ENCODE measurements at places on chromosomes 16 and 17.

- no peak for DNase-seq
- no peaks in the 10 kb centered on the region for H3K36me3 ChIP-seq
- H3K27me3 ChIP-seq, result peaks cover 75% of the 10 kb centered on the region
- no peak overlapping the region for H3K4me3 ChIP-seq
- peaks cover 16% of the 10 kb centered on the region for H3K4me1 ChIP-seq
Observed at GRCh38 chr17:49914096-49914490, 54.9 kb upstream of the DLX4 start.

DNA sequence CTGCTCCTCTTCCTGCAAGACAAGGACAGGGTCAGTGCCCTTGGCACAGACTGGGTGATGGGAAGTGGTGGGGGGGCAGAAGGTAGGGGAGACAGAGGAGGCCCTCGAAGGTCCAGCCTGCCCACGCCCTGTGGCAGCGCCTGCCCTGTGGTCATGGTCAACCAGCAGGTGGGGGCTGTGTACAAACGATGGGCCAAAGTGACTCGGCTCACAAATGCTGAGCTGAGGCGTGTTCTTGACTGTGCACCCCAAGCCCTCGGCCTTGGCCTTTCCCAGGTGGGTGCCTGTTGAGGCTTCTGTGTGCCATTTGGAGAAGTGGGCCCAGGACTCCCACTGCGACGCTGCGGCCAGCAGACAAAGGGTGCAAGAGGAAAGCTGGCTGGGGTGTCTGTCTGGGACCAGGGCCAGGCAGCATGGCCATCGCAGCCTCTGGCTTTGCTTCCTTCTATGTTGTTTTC, 22.6 kb downstream of the MXRA7 start:
- peaks cover 14% of the 10 kb centered on the region for H3K36me3 ChIP-seq
- peak overlapping the region; percentile 79 for H3K27ac ChIP-seq
- peaks cover 44% of the 10 kb centered on the region for H3K4me1 ChIP-seq
- peak overlapping the region; percentile 0 for H3K4me3 ChIP-seq

DNA sequence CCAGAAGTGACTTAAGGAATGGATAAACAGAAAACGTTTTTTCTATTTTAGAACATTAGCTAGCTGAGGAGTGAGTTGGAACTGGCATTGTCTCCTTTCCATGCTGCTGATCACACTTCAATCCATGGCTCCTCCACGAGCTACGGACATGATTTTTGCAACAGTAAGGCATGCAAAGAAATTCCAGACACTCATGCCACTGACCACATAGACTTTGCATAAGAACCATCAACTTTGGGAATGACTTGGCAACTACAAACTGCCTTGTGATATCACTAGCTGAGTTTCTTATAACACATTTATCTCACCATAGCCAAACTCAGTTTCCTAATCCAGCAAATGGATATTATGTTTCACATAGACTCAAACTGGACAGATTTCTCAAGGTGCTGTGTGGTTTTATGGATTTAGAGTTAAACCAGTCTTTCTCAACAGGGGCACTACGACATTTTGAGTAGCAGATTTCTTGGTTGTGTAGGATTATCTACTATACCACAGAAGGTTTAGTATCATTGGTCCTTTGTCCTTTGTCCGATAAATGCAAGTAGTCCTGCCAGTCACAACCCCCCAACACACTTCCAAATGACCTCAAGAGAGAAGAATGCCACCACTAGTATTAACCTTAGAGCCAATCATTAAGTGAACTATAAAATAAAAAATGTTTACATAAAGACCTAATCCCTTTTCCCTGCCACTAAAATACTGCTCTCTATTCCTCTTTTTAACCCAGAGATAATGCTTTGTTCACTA, 48.3 kb upstream of the C17orf78 start:
- peaks cover 26% of the 10 kb centered on the region for H3K36me3 ChIP-seq
- no peak overlapping the region for H3K27ac ChIP-seq
- no peak overlapping the region for H3K4me3 ChIP-seq

GRCh38 chr16:56964243-56965148, 2.7 kb downstream of the CETP start:
- no peaks in the 10 kb centered on the region for H3K4me1 ChIP-seq
- DNase-seq, result peak; percentile 82
- H3K36me3 ChIP-seq, result no peaks in the 10 kb centered on the region
- H3K27me3 ChIP-seq, result no peaks in the 10 kb centered on the region

- DNase-seq, result no peak
- H3K4me3 ChIP-seq, result peak overlapping the region; percentile 60
- no peaks in the 10 kb centered on the region for H3K27me3 ChIP-seq
- H3K36me3 ChIP-seq, result peaks cover 39% of the 10 kb centered on the region
- H3K4me1 ChIP-seq, result peaks cover 48% of the 10 kb centered on the region
Observed at GRCh38 chr16:72786606-72787005, 261.3 kb downstream of the ZFHX3 start.

GRCh38 chr16:21097151-21097550, 53.5 kb downstream of the DNAH3 start:
- no peak for DNase-seq
- no peak overlapping the region for H3K4me3 ChIP-seq

GRCh38 chr17:82339634-82340580, 6.3 kb upstream of the SECTM1 start:
- H3K4me1 ChIP-seq, result peaks cover 41% of the 10 kb centered on the region
- no peaks in the 10 kb centered on the region for H3K36me3 ChIP-seq
- peak overlapping the region; percentile 77 for H3K4me3 ChIP-seq
- peaks cover 9% of the 10 kb centered on the region for H3K27me3 ChIP-seq
- DNase-seq, result no peak
- peak overlapping the region; percentile 79 for H3K27ac ChIP-seq

DNA sequence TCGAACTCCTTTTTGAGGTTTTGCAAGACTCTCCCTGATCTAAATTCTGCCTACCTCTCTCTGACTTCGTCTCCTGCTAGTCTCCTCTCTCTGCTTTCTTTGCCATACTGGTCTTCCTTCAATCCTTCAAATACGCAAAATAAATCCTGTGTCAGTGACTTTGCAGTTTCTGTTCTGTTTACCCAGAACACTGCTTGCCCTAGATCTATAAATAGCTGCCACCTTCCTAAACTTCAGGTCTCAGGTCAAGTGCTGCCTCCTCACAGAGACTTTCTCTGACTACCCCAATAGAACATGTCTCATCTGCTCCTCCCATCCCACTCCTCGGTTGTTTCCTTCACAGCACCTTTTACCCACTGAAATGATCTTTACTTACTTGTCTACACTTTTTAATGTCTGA, 78.9 kb downstream of the TRIM37 start:
- no peak for DNase-seq
- H3K27ac ChIP-seq, result no peak overlapping the region
- H3K4me3 ChIP-seq, result no peak overlapping the region

DNA sequence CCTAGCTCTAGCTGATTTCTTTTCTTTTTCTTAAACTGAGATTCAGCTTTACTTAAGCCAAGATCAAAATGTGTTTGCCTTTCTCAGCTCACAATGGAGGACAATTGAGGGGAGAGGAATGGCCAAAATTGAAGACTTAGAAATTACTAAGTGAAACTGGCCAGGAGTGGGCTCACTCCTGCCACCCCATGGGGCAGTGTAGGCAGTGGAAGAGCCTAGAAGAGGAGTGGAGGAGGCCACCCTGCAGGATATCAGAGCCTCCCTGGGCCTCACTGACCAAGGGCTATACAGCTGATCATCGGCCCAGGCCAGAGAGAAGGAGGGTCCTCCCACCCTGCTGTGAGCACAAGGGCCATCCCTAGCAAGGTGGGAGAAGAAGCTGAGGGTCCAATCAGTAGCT, 119.8 kb downstream of the CCT6B start:
- no peaks in the 10 kb centered on the region for H3K4me1 ChIP-seq
- H3K27me3 ChIP-seq, result peaks cover 20% of the 10 kb centered on the region
- no peak for DNase-seq
- no peaks in the 10 kb centered on the region for H3K36me3 ChIP-seq

DNA sequence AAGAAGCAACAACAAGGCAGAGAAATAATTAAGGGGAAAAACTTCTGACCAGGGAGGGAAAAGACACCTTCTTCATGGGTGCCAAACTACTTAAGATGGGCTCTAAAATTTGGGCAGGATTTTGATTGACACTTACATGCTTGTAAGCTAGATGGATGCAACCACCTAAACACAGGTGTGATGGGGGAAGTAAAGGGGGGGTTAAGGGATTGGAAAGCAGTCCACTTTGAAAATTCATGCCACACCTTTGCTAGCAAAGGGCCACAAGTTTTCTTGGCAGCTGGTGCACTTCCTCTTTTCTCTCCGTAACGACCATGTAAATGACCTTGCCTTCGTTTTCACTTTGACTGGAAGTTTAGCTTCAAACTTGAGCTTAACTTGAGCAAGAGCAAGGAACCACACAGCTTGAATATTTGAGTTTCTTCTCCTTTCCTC, 14.3 kb upstream of the PRKAR1A start:
- no peaks in the 10 kb centered on the region for H3K36me3 ChIP-seq
- no peak overlapping the region for H3K4me3 ChIP-seq
- no peaks in the 10 kb centered on the region for H3K4me1 ChIP-seq
- no peak overlapping the region for H3K27ac ChIP-seq

DNA sequence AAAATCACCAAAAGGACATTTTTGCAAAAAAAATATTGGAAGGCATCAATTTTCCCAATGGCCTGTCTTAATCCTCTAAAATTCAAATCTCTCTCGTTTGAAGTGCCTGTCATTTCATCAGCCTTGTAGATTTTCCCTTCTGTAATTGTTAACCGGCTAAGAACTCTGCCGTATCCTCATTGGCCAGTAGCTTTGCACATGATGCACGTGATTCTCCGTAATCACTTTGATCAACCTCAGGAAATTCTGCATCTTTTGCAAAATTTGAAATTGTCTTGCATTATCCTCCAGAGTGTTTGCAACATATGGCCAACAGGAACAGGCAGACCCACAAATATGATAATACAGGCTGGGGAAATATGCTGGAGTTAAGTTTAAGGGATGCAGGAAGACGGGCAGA, 184.2 kb upstream of the RPL38 start:
- no peaks in the 10 kb centered on the region for H3K36me3 ChIP-seq
- H3K4me3 ChIP-seq, result no peak overlapping the region
- H3K27ac ChIP-seq, result no peak overlapping the region
- H3K4me1 ChIP-seq, result peaks cover 32% of the 10 kb centered on the region
